ENCODE measurements at places on chromosomes 5 and 9.

GRCh38 chr5:40391642-40392041, 288.1 kb upstream of the PTGER4 start:
- no peak for DNase-seq

GRCh38 chr9:112642126-112642525, 75.8 kb downstream of the INIP start:
- no peak for DNase-seq

DNA sequence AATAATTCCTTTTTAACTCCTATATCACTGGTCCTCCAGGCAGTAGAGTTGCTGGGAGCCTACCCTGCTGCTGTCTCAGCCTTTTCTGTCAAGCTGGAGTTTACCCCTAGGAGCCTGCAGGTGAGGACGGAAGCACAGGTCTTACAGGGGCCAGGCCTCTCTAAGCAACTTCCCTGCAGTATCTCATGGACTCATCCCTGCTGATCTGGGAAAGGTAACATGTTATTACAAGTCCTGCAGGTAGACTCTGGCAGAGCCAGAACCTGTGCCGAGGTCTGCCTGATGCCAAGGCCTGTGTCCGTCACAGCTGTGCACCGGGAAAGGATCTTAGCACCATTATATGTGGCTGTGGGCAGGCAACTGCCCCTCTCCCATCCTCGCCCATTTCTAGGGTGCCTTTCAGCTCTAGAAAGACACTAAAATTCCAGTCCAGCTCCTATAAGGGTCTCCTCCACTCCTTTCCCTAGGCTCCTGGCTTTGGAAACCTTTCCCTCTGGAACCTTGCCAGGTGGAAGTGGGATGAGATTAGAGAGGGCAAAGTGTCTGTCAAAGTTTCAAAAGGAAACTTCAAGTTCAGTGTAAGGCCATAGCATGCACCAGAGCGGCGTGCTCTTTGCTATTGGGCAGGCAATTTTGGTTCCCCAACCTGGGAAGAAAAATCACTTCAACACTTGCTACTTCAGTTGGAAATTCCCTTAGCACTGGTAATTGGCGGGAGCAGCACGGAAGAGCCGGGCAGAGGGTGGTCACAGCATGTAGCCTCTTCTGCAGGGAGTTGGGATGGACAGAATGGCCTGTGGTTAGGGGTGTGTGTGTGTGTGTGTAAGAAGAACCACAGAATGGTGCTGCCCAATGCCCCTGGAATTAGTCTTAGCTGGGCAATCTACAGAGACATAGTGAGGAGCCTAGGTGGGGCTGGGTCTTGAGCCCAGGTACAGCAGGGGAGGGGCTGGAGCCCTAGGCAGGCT, 17.5 kb downstream of the TMEM171 start:
- DNase-seq, result no peak

GRCh38 chr9:12934545-12935272, 159.9 kb downstream of the LURAP1L start:
- no peak for DNase-seq

- no peak for DNase-seq
These were observed 65.8 kb upstream of the RANBP3L start for GRCh38 chr5:36367524-36367923.

DNA sequence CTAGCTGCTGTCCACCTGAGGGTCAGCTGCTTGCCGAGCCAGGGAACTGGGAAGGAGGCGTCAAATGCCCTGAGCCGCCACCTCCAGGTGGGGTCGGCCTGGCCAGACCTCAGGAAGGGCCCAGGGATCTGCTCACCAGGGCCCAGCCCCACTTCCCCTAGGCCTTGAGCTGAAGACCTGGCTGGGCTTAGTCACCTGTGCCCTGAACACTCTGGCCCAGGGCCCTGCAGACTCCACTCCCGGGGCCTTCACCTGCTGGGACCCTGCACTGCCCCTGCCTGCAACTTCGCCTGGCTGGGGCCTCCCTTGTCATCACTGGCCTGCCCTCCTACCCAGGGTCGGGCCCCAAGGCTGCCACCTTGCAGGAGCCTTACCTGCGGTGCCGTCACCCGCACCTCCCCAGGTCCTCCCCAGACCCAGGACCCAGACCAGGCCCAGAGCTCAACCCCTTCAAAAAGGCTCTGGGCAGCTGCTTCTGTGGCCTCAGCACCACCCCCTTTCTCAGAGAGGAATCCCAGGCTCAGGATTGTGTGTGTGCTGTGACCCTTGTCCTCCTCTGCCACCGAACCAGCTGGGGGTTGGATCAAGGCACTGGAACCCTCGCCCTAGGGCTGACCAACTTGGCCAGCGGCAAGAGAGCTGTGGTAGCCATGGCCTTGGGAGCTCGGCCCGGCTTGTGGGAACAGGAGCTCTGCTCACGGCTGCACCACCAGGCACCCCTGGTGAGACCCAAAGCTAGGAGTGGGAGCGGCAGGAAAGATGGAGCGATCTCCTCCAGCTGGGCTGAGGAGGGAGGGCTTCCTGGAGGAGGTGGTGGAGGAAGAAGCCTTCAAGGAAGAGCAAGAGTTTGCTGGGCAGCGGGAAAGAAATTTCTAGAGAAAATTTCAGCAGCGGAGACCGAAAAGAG, 1.2 kb upstream of the NELFB start:
- DNase-seq, result peak; percentile 82

GRCh38 chr9:111362526-111362925, 32.5 kb upstream of the OR2K2 start:
- no peak for DNase-seq

DNA sequence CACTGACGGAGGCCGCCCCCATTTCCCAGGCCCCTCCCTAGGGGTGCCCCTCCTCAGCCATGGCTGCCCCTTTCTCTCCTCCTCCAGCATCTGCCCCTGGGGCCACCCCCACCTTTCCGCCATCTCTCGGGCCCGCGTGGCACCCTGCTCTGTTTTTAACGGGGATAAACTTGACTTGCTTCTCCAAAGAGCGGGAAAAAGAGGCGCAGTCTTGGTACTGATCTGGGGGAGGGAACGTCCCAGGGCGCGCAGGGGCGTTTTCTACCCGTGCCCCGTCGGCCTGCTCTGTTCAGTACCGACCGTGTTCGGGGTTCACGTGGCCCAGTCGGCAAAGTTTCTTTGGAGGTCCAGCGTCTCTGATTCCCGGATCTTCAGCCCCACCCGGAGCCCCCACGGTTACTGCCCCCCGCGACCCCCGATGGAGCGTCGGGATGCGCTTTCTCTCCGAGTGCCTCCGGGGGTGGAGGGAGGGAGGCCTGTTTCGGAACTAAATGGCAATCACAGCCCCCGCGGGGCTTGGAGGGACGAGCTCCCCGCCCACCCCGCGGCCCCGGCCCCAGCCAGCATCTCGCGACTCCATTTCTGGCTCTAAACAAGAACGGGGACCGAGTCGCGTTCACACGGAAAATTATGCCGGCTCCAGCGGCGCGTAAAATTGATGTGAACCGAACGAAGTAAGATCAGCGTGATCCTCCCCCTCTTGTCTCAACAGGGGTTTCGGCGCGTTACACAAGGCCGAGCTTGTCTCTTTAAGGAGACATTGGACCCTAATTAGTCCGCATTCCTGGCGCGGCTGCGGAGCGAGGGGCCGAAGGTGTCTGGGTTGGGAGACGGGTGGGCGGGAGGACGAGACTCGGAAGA, 1.1 kb upstream of the TLE4 start:
- peak; percentile 53 for DNase-seq

DNA sequence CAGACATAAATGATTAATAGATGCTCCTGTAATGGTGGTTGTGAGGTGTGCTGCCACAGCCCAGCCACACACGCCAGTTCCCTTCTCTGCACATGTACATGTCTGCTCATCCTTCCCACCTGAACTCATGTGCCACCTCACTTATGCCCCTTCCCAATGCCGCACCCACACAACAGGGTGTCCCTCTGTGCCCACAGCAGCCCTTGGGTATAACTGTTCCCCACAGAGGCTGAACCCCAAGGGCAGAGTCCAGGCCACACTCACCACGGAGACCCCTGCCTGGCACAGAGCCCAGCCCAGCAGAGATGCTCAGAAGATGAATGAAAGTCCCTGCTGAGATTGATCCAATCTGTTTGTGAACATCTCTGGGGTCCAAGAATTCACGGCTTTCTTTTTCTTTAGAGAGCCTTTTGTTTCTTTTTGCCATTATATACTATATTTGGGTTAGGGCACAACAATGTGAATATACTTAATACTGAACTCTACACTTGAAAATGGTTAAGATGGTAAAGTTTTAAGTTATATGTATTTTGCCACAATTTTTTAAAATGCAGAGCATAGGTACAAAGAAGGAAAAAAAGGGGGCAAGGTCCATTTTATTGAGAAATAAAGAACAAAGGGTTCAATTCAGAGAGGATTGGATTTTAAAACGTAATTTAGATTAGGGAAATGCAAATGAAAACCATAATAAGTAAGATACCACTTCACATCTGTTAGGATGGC, 29.6 kb downstream of the IRF1 start:
- DNase-seq, result no peak

GRCh38 chr9:17750269-17750668, 171.4 kb downstream of the SH3GL2 start:
- no peak for DNase-seq

DNA sequence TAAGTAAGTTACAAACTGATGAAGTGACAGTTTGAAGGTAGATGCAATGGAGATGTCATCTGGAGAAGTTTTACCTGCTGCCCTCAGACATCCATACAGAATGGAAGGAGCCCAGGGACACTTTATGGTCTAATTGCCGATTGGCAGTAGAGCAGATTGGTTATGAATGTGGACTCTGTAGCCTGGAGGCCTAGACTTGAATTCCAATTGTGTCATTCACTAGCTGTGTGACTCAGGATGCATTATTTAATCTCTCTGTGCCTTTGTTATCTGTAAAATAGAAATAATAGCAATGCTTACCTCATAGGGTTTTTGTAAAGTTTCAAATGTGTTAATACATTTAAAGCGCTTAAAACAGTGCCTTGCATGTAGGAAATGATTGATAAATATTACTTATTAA, 5.2 kb upstream of the TCERG1 start:
- no peak for DNase-seq

DNA sequence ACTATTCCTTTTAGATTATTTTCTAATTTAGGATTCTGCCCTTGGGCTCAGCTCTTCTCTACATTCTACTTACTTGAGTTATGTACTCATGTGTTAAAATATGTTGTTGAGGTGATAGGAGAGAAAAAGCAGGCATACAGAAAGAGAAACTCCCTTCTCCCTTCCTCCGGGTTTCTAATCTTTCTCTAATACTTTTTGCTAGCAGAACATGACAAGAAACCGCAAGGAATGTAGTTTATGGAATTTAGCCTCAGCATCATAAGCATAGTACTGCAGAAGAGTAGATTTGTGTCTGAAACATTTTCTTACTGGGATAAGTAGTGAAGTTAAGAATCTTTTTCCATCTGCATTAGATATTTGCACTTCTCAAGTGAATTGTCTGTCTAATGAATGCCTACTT, 139.5 kb upstream of the CYLC2 start:
- no peak for DNase-seq

GRCh38 chr9:117411547-117411946, 3.3 kb downstream of the ASTN2 start:
- DNase-seq, result no peak

DNA sequence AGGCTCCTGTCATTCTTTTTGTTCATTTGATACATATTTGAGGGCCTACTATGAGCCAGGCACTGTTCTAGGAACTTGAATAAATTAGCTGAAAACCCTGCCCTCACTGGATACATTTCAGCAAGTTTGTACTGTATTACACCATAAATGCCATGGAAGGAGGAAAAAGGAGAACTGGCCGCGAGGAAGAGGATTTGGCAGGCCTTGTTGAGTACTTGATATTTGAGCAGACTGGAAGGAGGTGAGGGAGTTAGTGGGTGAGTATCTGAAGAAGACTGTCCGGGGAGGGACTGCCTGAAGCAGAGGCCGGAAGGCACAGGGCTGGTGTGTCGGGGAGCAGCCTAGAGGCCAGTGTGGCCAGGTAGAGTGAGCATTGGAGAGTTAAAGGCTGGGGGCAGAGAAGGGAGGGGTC, 4.5 kb downstream of the SNX30 start:
- DNase-seq, result no peak

DNA sequence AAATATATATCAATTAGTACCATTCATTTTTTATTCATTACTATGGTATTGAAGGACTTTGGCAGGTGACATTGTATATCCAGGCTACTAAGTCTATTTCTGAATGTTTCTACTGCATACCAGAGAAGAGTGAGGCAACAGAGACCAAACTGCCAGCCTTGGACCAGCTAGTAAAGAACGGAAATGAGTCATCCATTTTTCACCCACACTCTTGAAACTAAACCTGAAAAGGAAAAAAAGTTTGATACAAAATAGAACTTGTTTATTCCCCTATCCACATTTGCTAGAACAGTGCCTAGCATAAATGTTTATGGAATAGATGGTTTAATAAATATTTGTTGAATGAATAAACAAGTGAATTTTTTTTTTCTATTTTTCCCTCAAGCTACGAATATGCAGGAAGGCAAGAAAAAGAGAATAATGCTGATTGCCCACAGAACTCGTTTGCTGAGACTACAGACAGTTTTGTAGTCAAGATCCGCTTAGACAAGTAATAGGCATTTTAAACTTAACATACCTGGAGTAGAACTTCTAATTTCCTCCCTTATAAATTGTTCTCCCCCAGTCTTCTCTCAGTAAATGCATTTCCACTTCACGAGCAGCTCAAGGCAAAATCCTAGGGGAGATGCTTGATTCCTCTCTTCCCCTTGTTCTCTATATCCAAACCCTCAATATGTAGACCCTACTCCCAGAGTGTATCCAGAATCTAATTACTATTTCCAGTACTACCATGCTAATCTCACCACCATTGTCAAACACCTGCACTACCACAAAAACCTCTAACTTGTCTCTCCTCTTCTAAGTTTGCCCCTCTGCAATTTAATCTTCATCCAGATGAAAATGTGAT, 146.2 kb upstream of the RASA1 start:
- DNase-seq, result no peak

DNA sequence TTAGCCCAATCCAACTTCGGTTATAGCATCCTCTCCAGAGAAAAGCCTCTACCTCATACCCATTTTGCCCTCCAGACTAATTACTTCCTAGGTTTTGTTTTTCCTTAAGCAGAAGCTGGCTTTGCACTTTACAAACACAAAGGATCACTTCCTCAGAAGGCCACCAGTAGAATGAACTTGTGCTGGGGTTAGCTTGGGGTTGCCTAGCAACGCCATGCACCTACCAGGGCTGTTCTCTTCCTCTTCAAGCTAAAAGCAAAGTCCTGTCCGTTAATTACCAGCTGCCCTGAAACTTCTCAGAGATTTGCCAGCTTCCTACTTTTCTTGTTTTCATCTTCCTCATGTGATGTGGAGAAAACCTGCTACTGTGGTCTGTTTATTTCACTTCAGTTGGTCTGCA, 132.0 kb upstream of the WWC1 start:
- no peak for DNase-seq

DNA sequence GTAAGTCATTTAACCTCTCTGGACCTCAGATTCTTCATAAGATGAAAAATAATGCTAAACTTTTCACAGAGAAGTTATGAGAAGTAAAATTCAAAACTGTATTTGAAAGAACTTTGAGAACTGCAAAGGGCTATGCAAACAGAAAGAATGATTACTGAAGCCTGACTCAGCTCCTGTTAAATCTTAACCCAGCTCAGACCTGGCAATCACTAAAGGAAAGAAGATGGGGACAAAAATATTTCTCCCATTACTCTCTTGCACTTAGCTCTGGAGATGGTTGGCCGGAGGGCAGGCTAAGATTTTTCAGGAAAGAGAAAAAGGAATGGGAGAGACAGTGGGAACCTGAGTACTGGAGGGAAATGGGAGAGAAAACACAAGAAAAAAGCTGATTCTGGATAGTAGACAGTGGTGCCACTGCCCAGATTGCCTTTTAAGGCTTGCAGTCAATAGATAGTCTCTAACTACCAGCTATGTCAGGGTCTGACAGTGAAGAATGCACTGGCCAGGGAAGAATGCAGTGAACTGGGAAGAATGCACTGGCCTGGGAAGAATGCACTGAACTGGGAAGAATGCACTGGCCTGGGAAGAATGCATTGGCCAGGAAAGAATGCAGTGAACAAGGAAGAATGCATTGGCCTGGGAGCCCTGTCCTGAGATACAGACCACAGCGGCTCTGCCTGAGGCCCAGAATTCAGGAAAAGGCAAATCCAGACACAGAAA, 25.2 kb upstream of the CEMIP2 start:
- DNase-seq, result no peak

All from left lobe of liver (tissue), 2 donors.